Right cardiac atrium (tissue), 5 donors: ENCODE measurements at places on chromosomes 6 and 20. TPM values are rescaled to one million over a fixed set of nuclear protein-coding genes. Genes with fewer than 3 reads are reported as not detected.

The RSPO3 gene
- total RNA-seq, result 0.81 TPM

The SLC17A3 gene
- total RNA-seq, result 0.34 TPM

The GINS1 gene
- 0.51 TPM for total RNA-seq

The AVP gene
- not detected for total RNA-seq

The TINAG gene
- 0.76 TPM for total RNA-seq

The ULBP3 gene
- 2.4 TPM for total RNA-seq

The CD93 gene
- 39.8 TPM for total RNA-seq

The PTP4A1 gene
- total RNA-seq, result 24.9 TPM

The STAU1 gene
- 53.3 TPM for total RNA-seq

The RTF2 gene
- 80.2 TPM for total RNA-seq

- peak; percentile 81 for DNase-seq
These were observed 9.0 kb upstream of the GRM4 start for GRCh38 chr6:34154668-34155447.

GRCh38 chr20:61387204-61387953 lies 135.3 kb downstream of the CDH4 start:
- peak; percentile 57 for DNase-seq

- no peak for DNase-seq
These were observed 29.9 kb downstream of the FBXO5 start for GRCh38 chr6:152952866-152953509.

GRCh38 chr6:135236732-135237131 lies 55.6 kb downstream of the MYB start:
- no peak for DNase-seq

DNA sequence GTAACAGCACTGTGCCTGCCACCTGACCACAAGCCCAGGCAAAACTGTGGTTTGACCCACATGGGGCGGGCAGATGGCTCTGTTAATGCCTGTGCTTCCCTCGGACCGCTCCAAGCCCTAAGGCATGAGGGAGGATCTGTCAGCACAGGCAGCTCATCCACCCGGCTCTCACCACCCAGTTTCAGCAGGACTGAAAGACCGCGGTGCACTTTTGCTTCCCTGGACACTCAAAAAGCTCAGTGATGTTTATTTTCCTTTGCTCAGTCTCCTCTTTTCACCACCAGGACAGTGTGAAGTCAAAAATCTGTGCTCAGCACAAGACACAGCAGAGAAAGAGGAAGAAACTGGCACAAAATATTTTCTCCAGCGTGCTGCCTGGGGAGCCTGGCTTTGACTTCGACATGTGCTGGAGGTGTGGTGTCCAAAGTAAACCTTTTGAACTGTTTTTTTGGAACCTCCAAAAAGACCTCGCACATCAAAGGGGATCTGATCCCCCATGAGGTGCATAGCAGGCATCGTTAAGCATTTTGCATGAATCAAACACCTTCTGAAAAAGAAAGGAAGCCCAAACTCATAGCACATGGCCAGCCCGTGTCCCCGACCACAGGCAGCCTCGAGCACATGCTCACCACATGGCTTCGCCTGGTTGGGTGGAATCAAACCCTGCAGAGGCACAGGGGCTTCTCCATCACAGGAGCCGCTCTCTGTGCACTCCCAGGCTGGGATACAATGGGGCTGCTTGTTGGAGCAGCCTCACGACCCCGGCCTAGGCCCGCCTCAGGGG lies 441.7 kb upstream of the JARID2 start:
- DNase-seq, result peak; percentile 52

GRCh38 chr6:45718871-45719270 lies 296.8 kb downstream of the CLIC5 start:
- DNase-seq, result no peak

- no peak for DNase-seq
These were observed 8.8 kb upstream of the SIRPB1 start for GRCh38 chr20:1628621-1629020.
